ENCODE measurements at places on chromosomes 12 and 14. TPM values are rescaled to one million over a fixed set of nuclear protein-coding genes. Genes with fewer than 3 reads are reported as not detected.

GPR84 gene
- not detected for total RNA-seq

ACRBP gene
- 0.41 TPM for total RNA-seq

- H3K4me1 ChIP-seq = no peaks in the 10 kb centered on the region
- no peaks in the 10 kb centered on the region for H3K36me3 ChIP-seq
- no peak overlapping the region for H3K27ac ChIP-seq
- no peak for DNase-seq
These were observed 128.9 kb upstream of the CCND2 start for GRCh38 chr12:4144676-4145075.

- DNase-seq = no peak
- H3K27ac ChIP-seq = peak overlapping the region; percentile 84
- H3K36me3 ChIP-seq = peaks cover 4% of the 10 kb centered on the region
- H3K4me1 ChIP-seq = peaks cover 58% of the 10 kb centered on the region
- no peak overlapping the region for H3K4me3 ChIP-seq
These were observed 82.6 kb upstream of the USP44 start for GRCh38 chr12:95633732-95634465.

DNA sequence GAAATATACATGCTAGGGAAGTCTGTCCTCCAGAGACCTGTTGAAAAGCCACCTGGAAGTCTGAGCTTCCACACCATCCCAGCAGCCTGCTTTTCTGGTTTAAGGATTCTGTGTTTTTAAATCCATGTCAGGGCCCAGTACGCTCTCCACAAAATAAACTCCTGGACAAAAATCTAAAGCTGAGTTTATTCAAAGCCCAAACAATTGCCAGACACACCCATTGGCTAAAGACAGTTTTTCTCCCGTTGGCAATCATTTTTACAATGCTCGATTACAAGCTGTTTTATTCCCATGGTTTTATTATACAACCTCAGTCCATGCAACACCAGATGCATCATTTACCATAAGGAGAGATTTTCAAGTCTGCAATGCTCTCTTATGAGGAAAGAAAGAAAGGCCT lies 94.5 kb downstream of the MYRFL start:
- H3K36me3 ChIP-seq = no peaks in the 10 kb centered on the region
- DNase-seq = no peak
- H3K27me3 ChIP-seq = no peaks in the 10 kb centered on the region
- no peak overlapping the region for H3K4me3 ChIP-seq
- H3K4me1 ChIP-seq = no peaks in the 10 kb centered on the region

DNA sequence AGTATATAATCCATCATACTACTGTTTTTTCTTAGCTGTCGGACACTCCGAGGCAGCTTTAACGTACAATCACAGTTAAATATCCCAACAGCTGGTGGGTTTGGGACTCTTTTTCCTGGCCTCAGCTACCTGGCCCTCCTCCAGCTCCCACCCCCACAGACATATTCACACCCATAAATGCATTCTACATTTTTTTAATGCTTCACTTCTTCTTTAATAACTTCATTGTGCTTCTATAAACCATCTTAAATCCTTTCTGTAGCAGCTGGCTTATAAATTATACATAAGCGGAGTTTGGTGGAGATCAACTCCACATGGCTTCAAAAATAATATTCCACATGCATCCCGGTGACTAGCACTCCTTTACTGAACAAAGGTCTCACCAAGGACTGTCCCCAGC lies 33.3 kb downstream of the TDG start:
- H3K4me3 ChIP-seq = no peak overlapping the region
- no peak overlapping the region for H3K27ac ChIP-seq
- no peaks in the 10 kb centered on the region for H3K27me3 ChIP-seq
- no peaks in the 10 kb centered on the region for H3K4me1 ChIP-seq
- DNase-seq = no peak

- peaks cover 2% of the 10 kb centered on the region for H3K36me3 ChIP-seq
- H3K4me3 ChIP-seq = no peak overlapping the region
- no peak for DNase-seq
- no peak overlapping the region for H3K27ac ChIP-seq
These were observed 96.0 kb upstream of the MAX start for GRCh38 chr14:65198346-65198745.

GRCh38 chr12:64946132-64946829 lies 121.8 kb downstream of the TBC1D30 start:
- H3K4me1 ChIP-seq = peaks cover 13% of the 10 kb centered on the region
- DNase-seq = no peak
- no peak overlapping the region for H3K27ac ChIP-seq
- H3K36me3 ChIP-seq = no peaks in the 10 kb centered on the region
- no peak overlapping the region for H3K4me3 ChIP-seq
- no peaks in the 10 kb centered on the region for H3K27me3 ChIP-seq

DNA sequence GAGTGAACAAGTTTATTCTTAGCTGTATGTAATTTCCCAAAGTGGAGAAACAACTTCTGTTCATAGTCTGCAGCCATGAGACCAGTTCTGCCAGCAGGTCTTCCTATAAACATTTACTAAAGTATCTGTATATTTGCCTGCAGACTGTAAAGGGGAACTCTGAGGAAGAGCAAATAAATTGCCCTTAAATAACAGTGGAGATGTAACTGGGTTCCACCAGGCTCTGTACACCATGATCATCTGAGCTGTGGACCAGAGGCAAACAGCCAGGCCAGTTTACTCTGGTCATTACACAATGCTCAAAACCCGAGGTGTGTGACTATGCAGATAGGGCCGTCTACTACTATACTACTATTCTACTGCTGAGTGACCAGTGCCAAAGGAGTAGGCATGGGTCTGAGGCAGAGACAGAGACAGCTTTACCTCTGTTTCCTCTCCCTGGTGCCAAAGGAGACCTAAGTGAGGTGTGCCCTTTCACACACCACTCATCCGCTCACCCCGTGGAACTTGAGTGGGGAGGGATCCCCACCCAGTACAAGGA lies 21.1 kb upstream of the CERS5 start:
- H3K4me1 ChIP-seq = peaks cover 69% of the 10 kb centered on the region
- DNase-seq = no peak
- H3K36me3 ChIP-seq = peaks cover 11% of the 10 kb centered on the region

DNA sequence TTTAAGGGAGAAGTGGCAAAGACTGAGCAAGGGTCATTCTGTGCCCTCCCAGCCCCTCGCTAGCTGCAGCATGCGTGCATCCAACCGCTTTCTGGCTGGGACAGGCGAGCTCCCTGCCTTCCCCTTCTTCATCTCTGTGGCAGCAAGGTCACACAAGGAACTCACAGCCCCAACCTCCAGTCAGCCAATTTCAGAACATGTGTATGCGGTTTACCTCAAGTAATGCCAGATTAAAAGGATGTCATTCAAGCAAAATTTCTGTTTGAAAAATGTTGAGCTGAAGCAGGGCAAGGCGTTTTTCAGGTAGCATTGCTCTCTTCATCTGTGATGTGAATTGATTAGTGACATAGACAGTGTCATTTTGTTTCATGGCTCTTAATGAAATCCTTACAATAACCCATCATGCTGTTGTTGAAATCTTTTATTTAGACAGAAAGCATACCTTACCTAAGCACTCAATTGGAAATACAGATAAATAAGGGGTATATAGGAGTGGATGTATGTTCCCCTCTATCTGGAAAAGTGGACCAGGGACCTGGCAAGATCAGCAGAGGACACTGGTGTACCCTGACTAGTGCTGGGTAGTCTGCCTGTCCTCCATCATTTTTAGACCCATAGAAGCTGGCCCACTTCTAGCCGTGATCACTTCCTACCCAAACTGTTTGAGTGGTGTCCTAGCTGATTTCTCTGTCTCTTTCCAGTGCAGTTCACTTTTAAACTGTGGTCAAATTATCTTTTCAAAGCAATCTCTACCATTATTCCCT lies 82.8 kb upstream of the NEDD1 start:
- H3K36me3 ChIP-seq = no peaks in the 10 kb centered on the region
- DNase-seq = no peak
- no peak overlapping the region for H3K4me3 ChIP-seq
- H3K27me3 ChIP-seq = peaks cover 7% of the 10 kb centered on the region
- H3K27ac ChIP-seq = no peak overlapping the region

- H3K4me1 ChIP-seq = peaks cover 58% of the 10 kb centered on the region
- H3K27ac ChIP-seq = peak overlapping the region; percentile 32
- no peak overlapping the region for H3K4me3 ChIP-seq
- H3K36me3 ChIP-seq = peaks cover 2% of the 10 kb centered on the region
These were observed 4.3 kb downstream of the NCKAP5L start for GRCh38 chr12:49823951-49824350.

DNA sequence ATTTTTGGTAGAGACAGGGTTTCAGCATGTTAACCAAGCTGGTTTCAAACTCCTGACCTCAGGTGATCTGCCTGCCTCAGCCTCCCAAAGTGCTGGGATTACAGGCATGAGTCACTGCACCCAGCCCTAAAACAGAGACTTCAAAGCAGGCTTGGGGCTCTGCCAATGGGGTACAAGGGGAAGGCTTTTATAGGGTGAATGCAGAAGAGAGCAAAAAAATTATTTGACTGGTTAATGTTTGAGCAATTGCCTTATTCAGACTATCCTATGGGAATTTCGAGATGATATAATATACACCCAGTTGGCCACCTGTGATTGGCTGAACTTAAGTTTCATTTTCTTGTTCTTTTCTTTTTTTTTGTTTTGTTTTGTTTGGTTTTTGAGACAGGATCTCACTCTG lies 31.5 kb upstream of the ACTN1 start:
- no peak overlapping the region for H3K4me3 ChIP-seq
- H3K27ac ChIP-seq = no peak overlapping the region
- no peak for DNase-seq
- H3K36me3 ChIP-seq = no peaks in the 10 kb centered on the region
- H3K27me3 ChIP-seq = no peaks in the 10 kb centered on the region

GRCh38 chr12:100484891-100485471 lies 11.3 kb downstream of the NR1H4 start:
- DNase-seq = no peak
- no peak overlapping the region for H3K27ac ChIP-seq
- H3K4me1 ChIP-seq = no peaks in the 10 kb centered on the region

DNA sequence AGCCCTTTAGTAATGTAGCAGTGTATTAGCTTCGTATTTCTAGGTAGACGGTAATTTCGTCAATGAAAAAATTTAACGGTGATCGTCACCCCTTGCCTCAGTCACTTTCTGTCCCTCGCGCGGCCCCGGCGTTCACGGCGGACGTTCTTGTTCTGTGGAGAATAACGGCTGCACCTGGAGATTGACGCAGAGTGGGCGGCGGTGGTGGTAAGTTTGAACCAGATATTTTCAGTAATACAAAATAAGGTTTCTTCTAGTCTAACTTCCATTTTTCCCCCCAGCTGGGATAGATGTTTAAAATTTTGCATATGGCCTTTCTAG lies 341 bp downstream of the ZNF10 start:
- H3K27ac ChIP-seq = peak overlapping the region; percentile 98
- no peak for DNase-seq
- H3K4me3 ChIP-seq = peak overlapping the region; percentile 96
- peaks cover 12% of the 10 kb centered on the region for H3K4me1 ChIP-seq
- peaks cover 38% of the 10 kb centered on the region for H3K36me3 ChIP-seq

DNA sequence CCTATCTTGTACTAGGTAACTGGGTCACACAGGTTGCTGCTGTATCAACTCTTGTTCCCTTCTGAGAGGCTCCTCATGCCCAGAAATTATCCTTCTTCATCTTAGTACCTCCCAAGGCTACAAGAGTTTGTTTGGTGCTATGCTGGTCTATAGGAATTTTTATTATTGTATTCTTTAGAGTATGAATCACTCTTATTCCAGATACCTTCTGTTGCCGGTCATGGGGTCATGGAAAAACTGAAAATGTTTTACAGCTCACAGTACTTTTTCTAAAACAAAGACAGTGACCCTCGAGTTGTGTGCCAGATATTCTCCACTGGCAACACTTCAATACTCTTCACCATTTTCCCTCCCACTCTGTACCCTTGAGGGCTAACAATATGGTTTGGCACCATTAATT lies 1598.0 kb upstream of the TMEM132C start:
- H3K36me3 ChIP-seq = no peaks in the 10 kb centered on the region
- DNase-seq = no peak
- H3K4me3 ChIP-seq = no peak overlapping the region
- no peaks in the 10 kb centered on the region for H3K27me3 ChIP-seq

GRCh38 chr14:91912035-91912434 lies 35.5 kb downstream of the FBLN5 start:
- peaks cover 63% of the 10 kb centered on the region for H3K4me1 ChIP-seq
- DNase-seq = no peak
- no peak overlapping the region for H3K27ac ChIP-seq
- H3K4me3 ChIP-seq = no peak overlapping the region

GRCh38 chr12:103962493-103962892 lies 3.2 kb upstream of the TDG start:
- peaks cover 48% of the 10 kb centered on the region for H3K4me1 ChIP-seq
- no peak overlapping the region for H3K4me3 ChIP-seq
- H3K27me3 ChIP-seq = no peaks in the 10 kb centered on the region

DNA sequence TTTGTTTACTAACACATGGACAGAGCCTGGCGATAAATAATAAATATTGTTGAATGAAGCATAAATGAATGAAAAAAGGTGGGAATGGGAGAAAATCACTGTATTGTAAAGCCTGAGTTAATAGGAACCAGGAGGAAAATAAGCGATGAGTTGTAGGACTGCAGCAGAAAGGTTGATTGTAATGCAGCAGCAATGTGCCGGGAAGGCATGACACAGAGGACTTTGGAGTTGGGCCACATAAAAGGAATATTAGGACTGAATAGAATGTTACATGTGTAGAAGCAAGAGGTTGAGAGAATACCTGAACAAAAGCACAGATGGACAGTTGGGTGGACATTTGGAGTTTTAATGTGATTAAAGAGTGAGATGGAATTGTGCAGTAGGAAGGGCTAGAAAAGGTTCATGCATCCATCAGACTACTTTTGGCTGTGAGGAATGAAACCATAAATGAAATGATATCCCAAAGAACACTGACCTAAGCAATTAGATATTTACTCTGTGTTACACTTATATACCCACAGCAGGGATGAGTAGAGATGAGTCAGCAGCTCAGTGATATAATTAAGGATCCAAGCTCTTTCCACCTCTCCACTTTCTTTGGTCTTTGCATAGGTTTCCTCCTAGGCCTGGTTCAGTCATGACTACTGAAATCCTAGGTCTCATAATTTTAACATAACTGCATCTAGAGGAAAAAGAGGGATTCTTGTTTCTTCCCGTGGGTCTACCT lies 55.4 kb downstream of the CCER1 start:
- H3K4me3 ChIP-seq = no peak overlapping the region
- no peak overlapping the region for H3K27ac ChIP-seq
- H3K36me3 ChIP-seq = no peaks in the 10 kb centered on the region
- peaks cover 15% of the 10 kb centered on the region for H3K4me1 ChIP-seq
- no peak for DNase-seq

GRCh38 chr12:115504306-115505290 lies 772.9 kb downstream of the MED13L start:
- DNase-seq = no peak
- H3K27me3 ChIP-seq = peaks cover 4% of the 10 kb centered on the region
- no peaks in the 10 kb centered on the region for H3K4me1 ChIP-seq
- H3K4me3 ChIP-seq = no peak overlapping the region

GRCh38 chr12:45730348-45731189 lies 1.1 kb downstream of the ARID2 start:
- peak overlapping the region; percentile 90 for H3K27ac ChIP-seq
- no peaks in the 10 kb centered on the region for H3K27me3 ChIP-seq
- peaks cover 49% of the 10 kb centered on the region for H3K4me1 ChIP-seq
- H3K36me3 ChIP-seq = no peaks in the 10 kb centered on the region
- peak overlapping the region; percentile 98 for H3K4me3 ChIP-seq
